T47D (cell line): ENCODE measurements at places on chromosomes 5 and 9.
A peak's percentile ranks its signal among the peaks of the same experiment; 100 is the strongest.

DNA sequence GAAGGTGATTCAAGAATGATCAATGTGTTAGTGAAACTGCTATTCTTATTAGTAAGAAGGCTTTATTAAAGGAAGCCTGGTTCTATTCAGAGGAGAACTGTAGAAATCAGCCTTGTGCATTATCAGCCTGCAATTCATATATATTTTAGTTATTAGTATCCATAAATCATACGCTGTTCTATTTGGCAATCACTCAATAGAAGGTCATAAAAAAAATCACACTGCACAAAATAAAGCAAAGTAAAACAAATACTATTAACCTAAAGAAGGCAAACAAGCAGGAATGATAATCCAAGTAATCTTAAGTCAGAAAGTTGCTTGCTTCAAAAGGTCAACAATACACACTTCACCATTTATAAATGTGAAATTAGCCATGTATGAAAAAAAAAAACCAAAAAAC lies 138.1 kb downstream of the PDE4D start:
- no peak for DNase-seq

DNA sequence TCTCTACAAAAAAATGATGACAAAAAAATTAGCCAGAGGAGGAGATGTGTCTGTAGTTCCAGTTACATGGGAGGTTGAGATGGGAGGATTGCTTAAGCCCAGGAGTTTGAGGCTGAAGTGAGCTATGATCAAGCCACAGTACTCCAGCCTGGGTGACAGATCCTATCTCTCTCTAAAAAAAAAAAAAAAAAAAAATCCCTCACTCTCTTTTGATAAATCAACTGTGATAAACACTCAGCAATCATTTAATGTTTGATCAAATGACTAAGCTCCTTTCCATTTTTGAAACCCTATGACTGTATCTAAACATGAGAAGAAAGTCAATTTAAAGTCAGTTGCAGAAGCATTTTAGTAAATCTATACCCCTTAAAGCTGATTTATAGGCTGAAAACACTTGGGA lies 112.1 kb upstream of the IL6ST start:
- no peak for DNase-seq

GRCh38 chr5:124182133-124182532 lies 564.3 kb downstream of the ZNF608 start:
- DNase-seq: no peak

GRCh38 chr9:5896863-5897262 lies 6.2 kb downstream of the MLANA start:
- DNase-seq: no peak

- peak; percentile 85 for DNase-seq
Measured at GRCh38 chr9:91949946-91950664, at the start of gene ROR2. Gene ROR2, minus strand, starts transcription at chr9:91950228.

GRCh38 chr9:16092142-16093091 lies 539.6 kb downstream of the CCDC171 start:
- no peak for DNase-seq

DNA sequence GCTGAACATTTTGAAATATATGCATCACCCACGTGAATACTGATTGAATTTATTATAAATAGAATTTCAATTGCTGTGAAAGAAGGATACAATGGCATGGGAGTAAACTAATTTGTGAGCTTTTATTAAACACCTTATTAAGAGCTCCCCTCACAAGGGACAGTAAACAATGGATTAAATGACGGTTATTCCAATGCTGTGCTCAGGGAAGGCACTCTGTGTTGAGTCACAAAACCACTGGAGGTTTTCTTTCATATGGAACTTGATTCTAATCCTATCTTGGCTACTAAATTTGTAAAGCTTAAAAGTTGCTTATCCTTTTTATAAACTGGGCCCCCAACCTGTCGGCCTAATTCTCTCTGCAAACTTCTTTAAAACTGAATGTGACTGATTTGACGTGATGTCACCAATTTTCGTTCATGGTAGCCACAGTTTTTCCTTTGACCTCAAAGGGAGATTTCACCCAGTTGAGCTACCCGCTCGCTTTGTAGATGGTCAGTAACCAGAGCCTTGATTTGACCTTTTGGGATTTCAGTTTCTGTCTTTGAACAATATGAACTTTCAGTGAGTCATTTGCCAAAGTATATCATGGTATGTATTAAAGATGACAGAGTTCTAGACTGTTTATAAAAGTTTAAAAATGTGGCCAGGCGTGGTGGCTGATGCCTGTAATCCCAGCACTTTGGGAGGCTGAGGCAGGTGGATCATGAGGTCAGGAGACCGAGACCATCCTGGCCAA lies 61.3 kb upstream of the PIK3R1 start:
- DNase-seq: no peak

- DNase-seq: no peak
Measured at GRCh38 chr5:41683181-41683580, 172.8 kb upstream of the PLCXD3 start.

DNA sequence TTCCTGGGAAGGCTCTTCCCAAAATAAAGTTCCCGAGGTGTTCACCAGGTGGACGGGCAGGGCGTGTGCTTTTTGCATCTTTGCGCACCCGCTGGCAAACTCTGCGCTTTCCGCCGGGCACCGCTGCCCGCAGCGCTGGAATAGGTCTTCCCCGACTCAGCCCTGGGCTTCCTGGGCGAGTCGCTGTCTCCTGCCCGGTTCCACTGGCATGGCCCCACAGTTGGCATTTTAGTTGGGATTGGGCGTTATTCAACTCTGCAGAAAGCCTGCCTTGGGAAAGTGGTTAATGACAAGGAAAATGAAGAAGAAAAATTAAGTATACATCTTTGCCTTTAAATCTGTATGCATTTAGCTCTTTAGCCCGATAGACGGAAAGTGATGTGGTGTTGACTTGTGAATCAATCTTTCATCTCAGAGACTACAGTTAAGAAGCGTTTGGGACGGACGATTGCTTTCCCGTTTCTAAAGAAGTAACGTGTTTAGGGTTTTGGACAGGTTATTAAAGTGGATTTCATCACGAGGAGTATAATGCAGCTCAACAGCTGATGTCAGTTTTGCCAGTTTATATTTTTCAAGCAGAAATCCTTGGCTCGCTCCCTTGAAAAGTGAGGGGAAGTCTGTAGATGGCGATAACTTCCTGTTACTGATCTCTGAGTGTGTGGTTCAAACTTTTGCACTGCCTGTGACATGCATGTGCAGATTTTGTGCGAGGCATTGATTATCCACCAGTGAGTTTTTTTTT lies 946 bp downstream of the ADCY2 start:
- no peak for DNase-seq

DNA sequence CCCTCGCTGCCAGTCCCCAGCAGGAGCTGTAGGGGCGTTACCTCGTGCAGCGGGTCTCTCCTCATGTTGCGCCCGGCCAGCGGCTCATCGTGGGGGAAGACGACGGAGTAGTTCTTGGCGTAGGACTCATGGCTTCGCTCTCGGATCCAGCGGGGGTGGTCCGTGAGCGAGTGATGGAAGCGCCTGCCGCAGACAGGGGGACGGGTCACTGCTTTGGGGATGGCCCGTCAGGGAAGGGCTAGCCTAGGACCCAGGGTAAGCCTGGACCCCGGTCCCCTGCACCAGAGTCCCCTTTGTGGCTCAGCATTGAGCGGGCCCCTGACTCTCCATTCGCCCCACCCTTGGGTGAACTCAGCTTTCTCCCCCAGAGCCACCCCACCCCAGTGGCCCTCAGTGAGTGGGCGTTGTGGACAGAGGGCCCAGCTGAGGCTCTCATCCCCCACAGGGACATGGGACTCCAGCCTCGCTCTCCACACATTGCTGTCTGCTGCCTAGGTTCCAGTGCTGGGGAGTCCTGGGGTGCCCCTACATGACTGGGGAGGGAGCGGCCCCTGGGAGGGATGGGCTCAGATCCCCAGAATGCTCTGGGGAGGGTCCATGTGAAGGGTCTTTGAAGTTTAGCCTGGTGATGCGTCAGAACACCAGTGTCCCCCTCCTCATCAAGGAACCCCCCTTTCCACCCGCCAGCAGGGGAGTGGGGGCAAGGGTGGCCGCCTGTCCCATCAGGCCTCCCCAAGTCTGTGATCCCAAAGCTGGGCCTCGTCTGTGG lies 29.7 kb downstream of the SARDH start:
- no peak for DNase-seq

GRCh38 chr5:107040907-107041306 lies 629.8 kb downstream of the EFNA5 start:
- no peak for DNase-seq

DNA sequence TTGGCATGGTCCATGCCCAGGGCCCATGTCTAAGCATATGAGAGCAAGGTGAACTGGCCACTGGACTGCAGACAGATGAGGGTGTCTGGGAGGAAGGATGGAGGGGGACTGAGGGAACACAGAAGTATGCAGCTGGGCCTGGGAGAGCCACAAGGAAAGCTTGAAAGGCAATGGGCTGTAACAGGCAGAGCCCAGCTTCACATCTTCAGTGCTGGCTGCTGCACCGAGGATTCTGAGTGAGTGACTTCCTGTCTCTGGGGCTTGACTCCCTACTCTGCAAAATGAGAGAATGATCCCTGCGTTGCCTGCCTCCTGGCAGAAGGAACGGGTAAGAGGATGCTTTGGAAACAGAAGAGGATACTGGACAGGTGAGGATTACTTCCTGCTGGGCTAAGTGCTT lies 29.0 kb downstream of the COL15A1 start:
- no peak for DNase-seq

- DNase-seq: no peak
Measured at GRCh38 chr5:91281401-91281800, 101.7 kb downstream of the ARRDC3 start.

DNA sequence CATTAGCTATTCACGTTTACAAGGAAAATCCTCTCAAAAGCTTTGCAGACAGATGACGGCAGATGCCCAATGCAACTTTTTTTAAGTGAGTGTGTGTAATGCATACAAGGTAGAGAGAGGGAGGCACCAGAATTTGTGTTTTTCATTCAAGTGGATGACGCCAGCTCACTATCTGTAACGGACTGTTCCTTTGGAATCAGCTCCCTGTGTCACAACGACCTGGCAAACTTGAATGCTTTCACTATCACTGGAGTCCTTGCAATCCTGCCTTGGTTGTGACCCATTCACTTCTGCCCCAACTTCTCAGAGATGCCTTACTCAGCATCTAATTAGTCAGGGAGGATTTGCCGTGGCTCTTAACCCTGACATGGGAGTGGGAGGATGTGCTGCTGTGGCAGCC lies 148.5 kb downstream of the BNC2 start:
- no peak for DNase-seq

- no peak for DNase-seq
Measured at GRCh38 chr5:151178777-151179488, 21.4 kb upstream of the ANXA6 start.

GRCh38 chr5:106127985-106128384 lies 1542.8 kb downstream of the EFNA5 start:
- no peak for DNase-seq

DNA sequence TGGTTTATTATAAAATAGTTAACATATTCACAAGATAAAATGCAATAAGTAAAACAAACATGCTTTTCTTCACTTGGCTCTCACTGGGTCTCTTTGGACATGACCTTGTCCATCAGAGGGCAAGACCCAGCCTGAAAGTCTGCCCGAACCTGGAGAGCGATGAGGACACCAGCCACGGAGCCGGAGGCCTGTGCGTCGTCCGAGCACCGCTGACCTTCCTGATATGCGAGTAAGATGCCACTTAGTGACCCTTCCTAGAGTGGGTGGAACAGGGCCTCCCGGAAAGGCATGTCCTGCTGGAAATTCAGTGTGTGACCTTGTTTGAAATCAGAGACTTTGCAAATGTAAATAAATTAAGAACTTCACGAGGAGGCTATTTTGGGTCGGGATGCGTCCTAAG lies 52.9 kb downstream of the IRX2 start:
- no peak for DNase-seq

DNA sequence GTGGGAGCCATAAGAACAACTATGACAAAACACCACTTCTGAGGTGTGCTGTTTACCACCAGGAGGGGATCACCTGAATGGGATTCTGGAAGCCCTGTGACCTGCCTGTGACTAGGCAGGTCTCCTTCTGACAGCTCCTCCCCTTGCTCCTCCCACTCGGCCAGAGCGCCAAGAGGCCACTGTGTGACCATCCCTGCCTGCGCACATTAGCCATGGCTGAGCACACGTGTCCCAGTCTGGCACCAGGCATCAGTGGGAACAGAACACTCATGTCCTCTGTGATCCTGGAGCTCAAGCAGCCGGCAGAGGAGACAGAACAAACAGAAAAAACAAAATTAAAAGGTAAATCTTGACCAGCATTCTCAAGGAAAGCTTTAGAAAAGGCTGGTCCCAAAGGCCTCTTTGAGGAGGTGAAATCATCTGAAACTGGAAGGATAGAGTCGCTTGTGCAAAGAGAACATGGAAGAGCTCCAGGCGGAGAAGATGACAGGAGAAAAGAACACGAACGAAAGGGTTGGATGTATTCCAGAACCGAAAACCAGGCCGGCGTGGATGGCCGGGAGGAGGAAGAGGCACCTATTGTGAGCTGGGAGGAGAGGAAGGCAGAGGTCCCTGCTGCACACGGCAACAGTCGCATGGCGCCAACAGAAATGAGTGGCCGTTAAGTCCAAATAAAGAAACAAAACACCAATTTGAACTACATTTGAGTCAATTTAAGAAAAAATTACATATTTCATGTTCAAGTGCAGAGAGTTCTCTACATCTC lies 5.1 kb downstream of the MED10 start:
- no peak for DNase-seq

GRCh38 chr5:164600274-164600673 lies 1094.9 kb downstream of the MAT2B start:
- no peak for DNase-seq

DNA sequence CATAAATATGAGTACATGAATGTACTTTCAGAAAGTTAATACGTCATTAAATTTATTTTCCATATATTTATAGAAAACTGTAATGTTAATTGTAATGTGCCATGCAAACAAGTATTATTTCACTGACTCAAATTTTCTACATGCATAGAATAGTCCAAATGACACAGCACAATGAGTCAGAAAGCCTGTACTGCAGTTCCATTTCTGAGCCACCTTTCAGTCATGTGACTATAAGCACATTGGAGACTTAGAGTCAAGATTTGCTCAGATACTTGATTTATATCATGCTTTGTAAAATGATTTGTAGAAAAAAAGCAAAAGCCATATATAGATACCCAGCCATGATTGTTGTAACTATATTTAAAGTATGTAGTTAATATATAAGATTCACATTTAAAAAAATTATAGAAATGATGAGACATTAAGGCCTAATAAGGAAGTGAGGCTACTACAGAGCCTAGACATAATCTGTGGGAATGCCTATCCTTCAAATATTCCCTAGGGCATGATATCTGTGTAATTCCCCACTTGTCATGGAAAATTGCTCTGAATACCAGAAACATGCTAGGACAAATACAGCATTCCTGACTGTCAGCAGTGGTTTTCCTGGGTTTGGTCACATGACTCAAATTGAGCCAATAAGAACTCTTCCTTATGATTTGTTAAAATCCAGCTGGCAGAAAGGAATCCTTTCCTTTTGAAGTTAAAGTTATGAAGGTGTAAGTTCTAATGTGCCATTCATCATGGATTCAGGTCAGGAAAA lies 50.0 kb downstream of the PTPRD start:
- DNase-seq: no peak

- no peak for DNase-seq
Measured at GRCh38 chr5:169933127-169933526, 47.2 kb downstream of the INSYN2B start.

DNA sequence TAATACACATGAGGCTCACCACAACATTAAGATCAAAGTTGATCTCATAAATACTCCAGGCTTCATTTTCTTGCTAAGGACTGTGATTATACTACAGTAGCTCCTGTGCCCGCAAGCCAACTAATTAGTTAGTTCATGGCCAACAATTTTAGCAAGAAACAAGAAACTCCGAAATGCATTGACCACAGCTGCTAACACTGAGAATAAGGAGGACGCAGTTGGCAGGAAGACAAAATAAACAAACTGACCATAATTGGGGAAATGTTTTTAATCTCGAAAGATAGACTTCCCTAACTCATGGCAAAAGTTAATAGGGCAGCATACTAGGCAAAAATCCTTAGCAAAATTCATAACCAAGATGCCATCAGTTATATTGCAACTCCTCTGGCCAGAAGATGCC lies 115.5 kb upstream of the SPEF2 start:
- no peak for DNase-seq
